RWPE1 (cell line): ENCODE measurements at places on chromosomes 4 and X.

DNA sequence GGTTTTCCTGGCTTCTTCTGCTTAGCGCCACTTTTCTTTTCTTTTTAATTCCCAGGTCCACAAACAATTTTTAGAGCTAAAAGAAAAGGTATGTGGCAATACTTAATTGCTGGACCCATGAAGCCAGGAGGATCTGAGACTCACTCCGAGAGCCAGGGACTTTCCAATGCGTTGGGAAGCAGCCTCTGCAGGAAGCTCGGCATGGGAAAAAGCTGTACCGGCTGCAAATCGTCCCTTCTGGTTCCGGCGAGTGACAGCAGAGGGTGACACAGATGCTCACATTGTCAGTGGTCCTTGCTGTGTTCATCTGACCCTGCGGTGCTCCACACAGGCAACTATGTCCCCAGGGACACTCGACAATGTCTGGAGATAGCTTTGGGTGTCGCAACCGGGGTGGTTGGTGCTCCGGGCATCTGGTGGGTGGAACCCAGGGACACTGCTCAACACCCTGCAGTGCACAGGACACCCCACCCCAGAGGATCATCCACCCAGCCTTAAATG is 164.0 kb downstream of the PRKX start:
- no peak for DNase-seq

GRCh38 chrX:153596981-153597750 is 1.8 kb downstream of the CCNQ start:
- DNase-seq, result no peak

GRCh38 chrX:25016361-25016671 is 551 bp upstream of the ARX start:
- no peak for DNase-seq

DNA sequence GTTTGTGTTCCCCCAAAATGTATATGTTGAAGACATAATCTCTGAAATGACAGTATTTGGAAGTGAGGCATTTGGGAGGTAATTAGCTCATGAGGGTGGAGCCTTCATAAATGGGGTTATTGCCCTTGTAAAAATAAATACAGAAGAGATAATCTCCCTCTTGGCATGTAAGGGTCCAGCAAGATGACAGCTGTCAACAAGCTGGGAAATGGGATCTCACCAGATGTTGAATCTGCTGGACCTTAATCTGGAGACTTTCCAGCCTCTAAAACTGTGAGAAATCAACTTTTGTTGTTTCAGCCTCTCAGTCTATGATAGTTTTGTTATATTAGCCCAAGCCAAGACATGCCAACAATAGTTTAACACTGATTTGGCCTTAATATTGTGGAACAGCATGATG is 438.2 kb upstream of the PCDH7 start:
- DNase-seq, result no peak

DNA sequence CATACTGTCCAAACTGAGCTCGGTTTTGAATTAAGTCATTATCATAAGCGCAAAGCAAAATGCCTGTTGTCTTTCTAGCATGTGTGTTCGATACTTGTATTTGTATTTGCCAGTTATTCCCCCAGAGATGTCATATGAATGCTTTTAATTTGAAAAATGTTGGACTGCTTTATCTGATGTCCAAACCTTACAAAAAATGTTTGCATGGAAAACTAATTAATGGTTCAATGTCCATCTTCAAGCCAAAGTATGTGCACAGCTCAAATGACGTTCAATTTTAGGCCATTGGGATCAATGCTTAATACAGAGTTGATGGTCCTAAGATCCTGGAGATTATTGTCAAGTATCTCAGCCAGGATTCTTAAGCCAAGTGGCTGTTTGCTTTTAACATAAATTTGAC is 17.2 kb upstream of the HPGDS start:
- DNase-seq, result no peak

GRCh38 chr4:56440983-56441382 is 4.9 kb downstream of the PAICS start:
- no peak for DNase-seq

DNA sequence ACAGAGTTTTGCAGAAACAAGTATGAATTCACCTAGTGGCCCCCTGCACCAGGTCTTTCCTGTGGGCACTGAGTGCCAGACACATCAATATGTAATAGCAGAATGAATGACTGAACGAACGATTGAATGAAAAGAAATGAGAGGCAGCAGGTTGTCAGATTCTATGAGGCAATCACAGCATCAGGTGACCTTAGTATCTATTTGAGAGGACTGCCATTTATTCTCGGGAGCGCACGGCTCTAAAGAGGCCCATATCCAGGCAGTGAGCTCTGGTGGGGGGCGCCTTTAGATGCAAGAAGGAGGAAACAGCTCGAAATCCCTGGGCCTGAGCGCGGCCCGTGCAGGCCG is 528 bp upstream of the SLC25A4 start:
- DNase-seq, result no peak

- DNase-seq, result no peak
Measured at GRCh38 chrX:47637546-47638195, 7.9 kb upstream of the CFP start.

GRCh38 chrX:69568828-69569227 is 47.1 kb upstream of the EDA start:
- no peak for DNase-seq

- no peak for DNase-seq
Measured at GRCh38 chr4:21728304-21728703, 220.3 kb downstream of the KCNIP4 start.

GRCh38 chr4:100098011-100098545 is 92.2 kb downstream of the DDIT4L start:
- no peak for DNase-seq

- DNase-seq, result no peak
Measured at GRCh38 chr4:113020966-113021365, 28.5 kb upstream of the ANK2 start.

DNA sequence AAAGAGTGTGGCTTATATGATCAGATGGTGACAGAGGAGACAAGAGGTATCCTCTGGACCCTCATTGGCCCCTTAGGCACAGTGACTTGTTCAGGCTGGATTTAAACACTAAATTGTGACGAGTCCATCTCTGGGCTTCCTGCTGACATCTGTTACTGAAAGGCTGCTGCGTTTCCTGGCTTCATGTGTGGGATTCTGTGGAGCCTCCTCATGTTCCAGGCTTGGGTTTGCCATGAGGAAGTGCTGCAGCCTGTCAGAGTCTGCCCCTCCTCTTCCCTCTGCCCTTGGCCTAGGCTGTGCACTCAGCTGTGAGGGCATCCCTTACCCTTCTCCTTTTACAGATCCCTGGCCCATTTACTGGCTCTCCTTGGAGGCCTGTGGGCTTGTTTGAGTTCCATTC is 159.1 kb upstream of the TTC29 start:
- DNase-seq, result no peak

DNA sequence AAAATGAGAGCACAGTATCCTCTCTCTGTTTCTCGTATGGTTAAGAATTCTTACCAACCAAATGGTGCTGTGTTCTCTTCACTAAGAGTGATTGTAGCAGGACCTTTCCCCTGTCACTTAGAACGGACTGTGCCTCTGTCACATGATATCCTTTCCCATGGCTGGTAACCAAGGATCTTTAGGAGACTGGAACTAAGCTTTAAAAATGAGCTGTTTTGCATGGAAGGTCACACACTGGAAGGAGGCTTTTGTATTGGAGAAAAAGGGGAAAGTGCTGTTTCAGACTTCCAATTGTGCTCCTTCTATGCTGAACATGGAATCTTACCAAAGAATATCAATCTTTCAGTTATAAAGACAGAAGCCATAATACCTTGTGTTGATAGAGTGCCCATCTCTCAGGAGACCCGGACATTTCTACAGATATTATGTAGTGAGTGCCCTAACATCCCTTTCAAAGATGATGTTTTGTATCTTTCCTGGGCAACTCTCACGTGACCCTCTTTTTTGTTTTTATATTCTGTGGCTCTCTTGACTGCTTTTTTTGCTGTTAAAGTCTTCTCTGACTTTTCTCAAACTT is 148.6 kb downstream of the SLC4A4 start:
- no peak for DNase-seq

GRCh38 chr4:152310257-152310656 is 225.6 kb downstream of the FBXW7 start:
- DNase-seq, result no peak

DNA sequence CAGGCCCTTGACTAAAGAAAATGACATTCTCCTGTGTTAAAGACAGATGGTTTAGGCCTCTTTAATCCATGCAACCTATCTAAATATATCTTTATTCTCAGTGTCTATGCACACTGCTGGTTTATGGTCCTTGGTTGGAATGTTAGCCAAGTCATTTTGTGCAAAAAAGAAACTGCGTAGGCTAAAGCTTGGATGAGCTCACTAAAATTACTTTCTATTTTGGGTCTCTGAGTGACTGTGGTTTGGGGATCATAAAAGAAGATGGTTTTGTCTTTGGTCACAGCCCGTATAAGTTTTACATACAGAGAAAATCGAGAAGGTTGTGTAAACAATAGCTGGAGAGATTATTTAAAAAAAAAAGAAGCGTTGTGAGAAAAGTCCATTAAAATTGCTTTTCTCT is 443.6 kb downstream of the UBE2NL start:
- DNase-seq, result no peak

DNA sequence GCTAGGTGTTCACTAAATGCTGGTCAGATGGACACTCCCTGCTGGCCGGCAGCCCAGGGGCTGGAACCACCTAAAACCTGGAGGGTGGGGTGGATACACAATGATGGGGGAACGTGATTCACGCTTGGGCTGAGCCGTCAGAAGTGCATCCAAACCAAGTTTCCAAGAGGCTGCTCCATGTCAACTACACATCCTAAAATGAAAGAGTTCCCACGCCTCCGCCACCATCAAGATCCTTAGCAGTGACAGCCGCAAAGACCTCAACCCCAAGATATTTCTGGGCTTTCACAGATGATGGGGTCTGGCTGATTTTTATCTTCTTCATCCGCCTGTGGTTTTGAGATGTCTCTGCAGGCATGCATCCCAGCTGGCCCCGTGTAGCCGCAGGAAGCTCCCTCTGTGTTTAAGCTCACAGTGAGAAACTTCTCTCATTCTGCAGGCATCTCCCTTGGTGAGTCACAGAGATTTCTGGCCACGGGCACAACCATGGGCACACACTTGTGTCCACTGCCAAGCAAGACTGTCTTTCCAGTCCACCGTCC is 84.4 kb downstream of the HTRA3 start:
- DNase-seq, result no peak

- DNase-seq, result peak; percentile 88
Measured at GRCh38 chr4:140300271-140300970, 73.0 kb upstream of the SCOC start.

DNA sequence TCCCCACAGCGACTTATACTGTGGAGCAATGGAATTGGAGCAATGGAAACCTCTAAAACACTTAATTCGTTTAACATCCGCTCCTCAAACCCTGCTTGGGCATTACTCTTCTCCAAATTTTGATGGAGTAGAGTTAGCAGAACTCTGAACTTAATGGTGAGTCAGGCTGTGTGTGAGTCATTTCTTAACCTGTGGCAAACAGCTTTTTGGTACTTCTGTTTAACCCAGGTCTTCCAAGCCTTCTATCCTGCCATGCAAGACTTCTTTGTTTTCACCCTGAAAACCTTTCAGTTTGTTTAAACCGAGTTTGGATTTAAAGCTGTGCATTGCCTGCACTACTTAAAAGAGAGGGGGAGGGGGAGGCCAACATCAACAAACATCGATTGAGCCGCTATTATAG is 3.6 kb upstream of the AMOT start:
- no peak for DNase-seq

GRCh38 chrX:95791876-95792275 is 892.8 kb upstream of the DIAPH2 start:
- no peak for DNase-seq

GRCh38 chrX:21524008-21524407 is 134.1 kb downstream of the KLHL34 start:
- DNase-seq, result no peak

- no peak for DNase-seq
Measured at GRCh38 chr4:184349283-184350039, 124.9 kb downstream of the IRF2 start.

DNA sequence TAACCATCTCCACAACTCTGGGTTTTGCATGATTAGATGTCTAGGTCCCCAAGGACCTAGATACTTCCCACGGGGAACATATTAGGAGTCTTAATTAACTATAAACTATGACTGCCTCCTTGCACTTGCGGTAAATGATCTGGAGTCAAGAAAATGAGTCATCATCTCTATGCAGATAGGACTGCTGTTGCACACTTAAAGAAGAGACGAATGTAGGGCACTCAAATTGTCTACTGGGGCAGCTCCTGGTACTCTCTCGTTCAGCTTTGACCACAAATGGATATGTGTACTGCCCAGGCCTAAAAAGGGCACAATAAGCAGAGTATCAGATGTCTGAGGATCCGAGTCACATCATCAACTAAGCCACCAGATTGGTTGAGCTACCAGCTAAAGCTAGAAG is 1783.4 kb upstream of the AGA start:
- no peak for DNase-seq

DNA sequence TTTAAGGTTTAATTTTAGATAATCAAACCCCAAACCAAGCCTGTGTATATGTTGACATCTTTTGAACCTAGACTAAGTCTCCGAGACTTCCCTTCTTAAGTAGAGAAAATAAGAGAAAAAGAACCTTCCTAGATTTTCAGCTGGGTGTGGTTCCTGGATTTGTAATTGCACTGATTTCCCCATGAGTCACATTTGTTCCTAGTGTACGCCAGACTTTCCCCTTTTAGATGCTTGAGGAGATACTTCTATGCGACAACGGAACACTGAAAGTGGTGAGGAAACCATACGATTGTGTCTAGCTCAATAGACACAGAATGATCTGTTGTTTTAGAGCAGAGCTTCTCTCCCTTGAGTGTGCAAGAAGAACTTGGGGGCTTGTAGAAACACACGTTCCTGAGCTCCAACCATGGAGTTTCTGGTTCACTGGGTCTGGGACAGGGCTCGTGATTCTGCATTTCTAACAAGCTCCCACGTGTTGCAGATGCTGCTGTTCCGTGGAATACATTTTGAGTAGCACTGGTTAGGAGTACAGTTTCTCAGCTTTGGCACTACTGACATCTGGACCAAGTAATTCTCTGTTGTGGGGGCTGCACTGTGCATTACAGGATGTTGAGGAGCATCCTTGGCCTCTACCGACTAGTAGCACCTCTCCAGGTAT is 87.1 kb downstream of the AMELX start:
- no peak for DNase-seq

- no peak for DNase-seq
Measured at GRCh38 chrX:109872021-109872732, 130.7 kb upstream of the TMEM164 start.

- no peak for DNase-seq
Measured at GRCh38 chrX:35670889-35671288, 127.3 kb upstream of the MAGEB16 start.

DNA sequence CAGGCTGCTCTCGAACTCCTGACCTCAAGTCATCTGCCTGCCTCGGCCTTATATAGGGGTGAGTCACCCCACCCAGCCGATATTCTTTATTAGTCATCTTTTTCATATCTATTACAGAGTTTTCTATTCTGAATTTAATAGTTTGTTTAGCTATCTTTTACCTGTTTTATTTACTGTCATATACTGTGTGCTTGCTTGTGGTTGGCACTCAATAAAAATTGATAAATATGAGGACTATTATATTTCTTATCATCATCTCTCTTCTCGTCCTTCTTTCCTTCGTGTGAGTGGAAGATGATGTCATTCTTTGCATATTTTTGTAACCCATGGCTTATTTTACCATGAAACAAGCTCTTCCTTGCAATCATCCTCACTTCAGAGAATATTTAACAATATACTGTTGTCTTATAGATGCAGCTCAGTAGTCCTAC is 265.5 kb downstream of the ARHGAP24 start:
- DNase-seq, result no peak

GRCh38 chr4:102734591-102735385 is 26.0 kb downstream of the MANBA start:
- no peak for DNase-seq
